GM12864 (cell line): ENCODE measurements at places on chromosomes 7 and 10.

- no peak for DNase-seq
Measured at GRCh38 chr7:45342236-45342635, 184.6 kb downstream of the RAMP3 start.

GRCh38 chr7:100467638-100468373 lies 3.7 kb upstream of the SPACDR start:
- DNase-seq = no peak

GRCh38 chr10:113007343-113007771 lies 57.3 kb downstream of the TCF7L2 start:
- no peak for DNase-seq

GRCh38 chr7:52257890-52258289 lies 777.5 kb upstream of the POM121L12 start:
- DNase-seq = no peak

DNA sequence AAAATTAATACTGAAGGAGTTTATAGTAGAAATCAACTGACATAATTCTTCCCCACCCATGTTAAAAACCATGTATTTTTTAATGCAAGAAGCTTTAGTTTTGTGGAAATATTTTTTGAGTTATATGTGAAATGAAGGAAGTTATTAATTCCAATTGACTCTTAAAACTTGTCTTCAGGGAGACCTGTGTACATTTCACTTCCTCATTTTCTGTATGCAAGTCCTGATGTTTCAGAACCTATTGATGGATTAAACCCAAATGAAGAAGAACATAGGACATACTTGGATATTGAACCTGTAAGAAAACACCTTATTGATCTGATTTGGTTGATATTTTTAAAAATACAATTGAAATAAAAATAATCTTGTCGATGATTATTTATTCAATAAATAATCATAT lies 33.3 kb downstream of the CD36 start:
- no peak for DNase-seq

GRCh38 chr7:68676813-68677535 lies 921.3 kb upstream of the AUTS2 start:
- no peak for DNase-seq

DNA sequence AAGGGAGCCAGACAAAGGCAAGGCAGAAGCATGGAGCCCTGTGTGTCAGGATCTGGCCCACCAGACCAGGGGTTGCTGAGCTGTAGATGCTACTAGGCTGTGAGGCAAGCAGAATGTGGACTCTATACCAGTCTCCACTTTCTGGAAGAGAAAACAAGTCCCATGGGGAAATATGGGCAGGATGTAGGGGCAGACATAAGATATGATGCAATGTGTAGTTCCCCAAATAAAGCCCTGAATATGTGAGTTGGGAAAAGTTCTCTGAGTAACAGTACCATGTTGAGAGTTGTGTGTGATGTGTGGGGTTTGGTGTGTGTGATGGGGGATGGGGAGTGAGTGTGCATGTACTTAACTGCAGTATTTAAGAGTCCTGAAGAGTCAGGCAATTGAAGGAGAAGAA lies 62.3 kb downstream of the NPSR1 start:
- no peak for DNase-seq

GRCh38 chr7:117069379-117069778 lies 116.1 kb downstream of the ST7 start:
- no peak for DNase-seq

- DNase-seq = no peak
Measured at GRCh38 chr10:132779549-132780294, 6.2 kb downstream of the NKX6-2 start.

DNA sequence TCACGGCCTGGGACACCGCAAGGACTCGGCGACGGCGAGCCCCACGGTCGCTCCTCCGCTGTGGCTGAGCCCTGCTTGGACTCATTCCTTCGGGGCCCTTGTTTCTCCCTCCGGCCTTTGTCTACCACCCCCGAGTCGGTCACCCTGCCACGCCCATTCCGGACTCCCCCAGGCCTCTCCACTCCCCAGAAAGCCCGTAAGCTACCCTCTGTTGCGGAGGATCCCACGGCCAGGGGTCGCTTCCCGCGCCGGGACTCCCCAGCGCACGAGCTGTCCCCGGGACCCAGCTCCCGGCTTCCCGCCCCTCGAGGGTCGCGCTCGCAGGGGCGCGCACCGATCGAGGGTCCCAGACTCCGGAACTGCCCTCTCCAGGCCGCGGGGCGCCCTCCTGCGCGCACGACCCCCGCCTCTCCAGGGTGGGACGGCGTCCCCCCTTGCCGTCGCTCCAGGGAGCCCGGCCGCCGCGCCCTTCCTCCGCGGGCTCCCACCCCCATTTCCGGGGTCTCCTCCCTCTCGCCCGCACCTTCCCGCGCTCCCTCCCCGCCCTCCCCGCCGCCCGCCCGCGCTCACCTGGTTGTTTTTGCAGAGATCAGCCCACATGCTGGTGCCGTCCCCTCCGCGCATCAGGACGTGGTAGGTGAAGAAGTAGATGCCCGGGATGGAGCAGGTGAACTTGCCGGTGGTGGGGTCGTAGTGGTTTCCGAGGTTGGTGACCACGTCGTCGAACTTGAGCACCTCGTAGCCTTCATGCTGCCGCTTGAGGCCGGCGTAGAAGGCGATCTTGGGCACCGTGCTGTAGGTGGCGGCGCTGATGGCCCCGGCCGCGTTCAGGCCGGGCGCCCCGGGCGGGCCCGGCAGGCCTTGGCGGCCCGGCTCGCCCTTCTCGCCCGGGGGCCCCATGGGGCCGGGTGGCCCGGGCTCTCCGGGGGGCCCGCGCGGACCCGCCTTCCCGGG lies 1.5 kb downstream of the C1QL3 start:
- DNase-seq = no peak
